CD4-positive, CD25-positive, alpha-beta regulatory T cell (primary cell): ENCODE measurements at places on chromosomes 7 and 10. TPM values are rescaled to one million over a fixed set of nuclear protein-coding genes. Genes with fewer than 3 reads are reported as not detected.

The FGFBP3 gene
- 2.3 TPM for polyA plus RNA-seq

The ARHGAP22 gene
- not detected for polyA plus RNA-seq

The SKIDA1 gene
- polyA plus RNA-seq, result not detected

The TDRD1 gene
- not detected for polyA plus RNA-seq

The RASA4B gene
- polyA plus RNA-seq, result 8.0 TPM

The SRRM3 gene
- not detected for polyA plus RNA-seq

DNA sequence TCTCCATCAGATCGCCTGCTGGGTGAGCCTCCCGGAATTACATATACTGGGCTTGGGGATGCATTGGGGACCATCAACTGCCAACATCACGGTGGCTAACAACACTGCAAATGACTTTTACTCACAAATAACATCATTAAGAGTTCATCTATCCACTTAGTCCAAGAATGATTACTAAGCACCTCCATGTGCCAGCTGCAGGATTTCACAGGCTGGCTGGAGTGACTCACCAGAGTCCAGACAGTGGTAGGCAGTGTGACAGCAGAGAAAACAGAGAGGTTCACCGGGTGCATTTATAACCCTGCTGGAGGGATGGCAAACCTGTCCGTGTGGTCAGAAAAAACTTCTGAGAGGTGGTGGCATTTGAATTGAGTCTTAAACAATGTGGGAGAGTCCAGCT lies 3.2 kb upstream of the IGFBP3 start:
- no peak for DNase-seq

GRCh38 chr7:102389810-102390209 lies 6.4 kb upstream of the PRKRIP1 start:
- DNase-seq, result no peak

DNA sequence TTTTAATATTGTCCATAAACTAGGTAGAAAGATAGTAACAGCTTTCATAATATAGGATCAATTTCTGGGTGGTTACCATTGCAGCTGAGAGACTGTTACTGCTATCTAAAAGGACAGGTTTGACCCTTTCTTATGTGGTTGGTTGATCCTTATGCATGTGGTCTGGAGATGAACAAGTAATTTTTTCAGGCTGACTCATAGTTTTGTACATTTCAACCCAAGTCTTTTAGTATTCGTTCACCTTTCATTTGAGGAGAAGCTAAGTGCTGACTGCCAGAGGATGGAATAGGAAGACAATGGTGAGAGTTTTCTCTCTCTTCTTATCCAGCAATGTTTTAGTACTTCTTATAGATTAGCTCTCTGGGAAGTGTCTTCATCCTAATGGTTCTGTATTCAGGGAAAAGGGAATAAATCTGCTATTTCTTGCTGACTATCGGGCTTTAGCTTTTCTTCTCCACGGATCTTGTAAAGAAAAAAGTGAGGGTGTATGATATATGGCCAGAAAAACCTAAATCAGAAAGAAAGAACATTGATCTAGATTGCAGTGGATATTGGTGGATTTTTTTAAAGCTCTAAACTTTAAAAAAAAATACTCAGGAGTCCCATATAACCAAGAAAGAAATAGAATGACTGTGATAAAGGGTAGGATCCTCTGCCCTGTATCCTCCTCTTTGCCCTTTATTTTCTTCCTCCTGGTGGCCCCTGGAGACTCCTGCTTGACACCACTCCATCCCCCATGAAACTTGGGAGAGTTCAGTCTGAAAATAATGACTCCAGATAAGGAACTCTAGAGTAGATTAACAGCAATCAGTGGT lies 88.0 kb downstream of the CPED1 start:
- DNase-seq, result no peak

DNA sequence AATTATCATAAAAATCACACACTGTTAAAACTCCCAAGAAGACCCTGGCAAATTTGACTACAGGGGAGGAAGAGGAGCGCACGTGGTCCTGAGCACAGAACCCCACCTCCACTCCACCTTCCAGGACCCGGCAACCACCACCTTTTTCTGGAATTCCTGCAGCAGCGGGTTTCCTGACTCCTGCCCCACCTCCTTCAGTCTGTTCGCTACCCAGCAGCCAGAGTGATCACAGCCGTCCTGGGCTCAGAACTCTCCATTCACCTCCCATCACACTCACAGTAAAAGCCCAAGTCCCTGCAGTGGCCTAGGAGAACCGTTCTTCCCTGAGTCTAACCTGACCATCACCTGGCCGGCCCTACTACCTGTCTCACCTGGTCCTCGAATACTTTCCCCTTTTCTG lies 107.4 kb upstream of the FAM204A start:
- DNase-seq, result no peak

DNA sequence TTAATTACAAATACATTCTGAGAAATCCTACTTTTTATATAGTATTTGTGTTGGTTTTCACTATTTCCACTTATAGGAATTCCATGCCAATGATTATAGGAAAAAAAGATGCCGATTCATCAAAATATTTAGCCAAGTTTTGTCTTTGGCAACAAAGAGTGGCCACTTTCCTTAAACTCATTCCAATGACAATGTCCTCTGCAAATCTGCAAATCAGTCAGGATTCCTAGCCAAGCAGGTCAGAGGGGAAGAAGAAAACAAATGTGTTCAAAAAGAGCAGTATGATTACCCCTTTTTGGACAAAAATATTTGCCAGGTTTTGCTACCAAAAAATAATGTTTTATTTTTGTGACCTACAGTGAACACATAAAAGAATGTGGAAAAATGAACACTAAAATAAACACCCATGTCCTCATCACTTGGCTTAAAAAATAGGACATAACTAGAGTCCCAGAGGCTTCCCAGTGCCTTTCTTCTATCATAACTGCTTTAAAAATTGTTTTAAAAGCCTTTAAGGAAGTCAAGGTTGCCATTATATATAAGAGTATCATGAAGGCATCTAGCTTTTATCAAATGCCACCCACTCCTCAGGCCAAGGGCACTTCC lies 125.9 kb downstream of the ADAM12 start:
- DNase-seq, result no peak

DNA sequence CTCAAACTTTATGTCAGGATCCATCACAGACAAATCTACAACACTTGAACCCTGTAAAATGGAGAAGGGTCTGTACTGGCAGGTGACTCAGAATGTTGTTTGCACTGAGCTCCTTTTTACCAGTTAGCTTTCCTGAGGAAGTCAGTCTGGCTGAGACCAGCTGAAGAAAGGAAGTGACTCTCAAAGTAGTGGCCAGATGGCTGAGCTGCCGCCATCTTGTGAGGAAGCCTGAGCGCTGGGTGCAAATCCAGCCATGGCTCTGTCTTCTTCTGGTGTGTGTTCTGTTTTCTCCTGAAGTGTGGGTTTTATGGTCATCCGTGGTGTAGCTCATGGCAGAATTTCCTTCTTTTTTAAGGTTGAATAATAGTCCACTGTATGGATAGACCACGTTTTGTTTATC lies 25.5 kb upstream of the ECHDC3 start:
- no peak for DNase-seq

DNA sequence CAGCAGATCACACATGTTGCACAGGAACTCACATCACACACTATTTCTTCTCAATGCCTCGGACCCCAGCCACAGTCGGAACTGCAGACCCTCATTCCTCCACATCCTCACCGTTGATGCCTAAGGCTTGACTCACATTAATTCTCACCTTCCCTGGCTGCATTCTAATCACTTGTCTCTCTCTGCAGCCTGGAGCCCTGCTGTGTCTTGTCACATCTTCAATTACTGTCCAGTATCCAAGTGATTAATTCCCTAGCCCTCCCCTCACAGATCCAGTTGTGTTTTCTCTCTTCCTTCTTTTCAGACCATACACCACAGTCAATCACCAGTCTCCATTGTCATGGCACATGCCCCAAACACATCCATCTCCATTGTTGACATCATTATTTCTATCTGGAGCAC lies 592.4 kb upstream of the IGFBP3 start:
- no peak for DNase-seq

DNA sequence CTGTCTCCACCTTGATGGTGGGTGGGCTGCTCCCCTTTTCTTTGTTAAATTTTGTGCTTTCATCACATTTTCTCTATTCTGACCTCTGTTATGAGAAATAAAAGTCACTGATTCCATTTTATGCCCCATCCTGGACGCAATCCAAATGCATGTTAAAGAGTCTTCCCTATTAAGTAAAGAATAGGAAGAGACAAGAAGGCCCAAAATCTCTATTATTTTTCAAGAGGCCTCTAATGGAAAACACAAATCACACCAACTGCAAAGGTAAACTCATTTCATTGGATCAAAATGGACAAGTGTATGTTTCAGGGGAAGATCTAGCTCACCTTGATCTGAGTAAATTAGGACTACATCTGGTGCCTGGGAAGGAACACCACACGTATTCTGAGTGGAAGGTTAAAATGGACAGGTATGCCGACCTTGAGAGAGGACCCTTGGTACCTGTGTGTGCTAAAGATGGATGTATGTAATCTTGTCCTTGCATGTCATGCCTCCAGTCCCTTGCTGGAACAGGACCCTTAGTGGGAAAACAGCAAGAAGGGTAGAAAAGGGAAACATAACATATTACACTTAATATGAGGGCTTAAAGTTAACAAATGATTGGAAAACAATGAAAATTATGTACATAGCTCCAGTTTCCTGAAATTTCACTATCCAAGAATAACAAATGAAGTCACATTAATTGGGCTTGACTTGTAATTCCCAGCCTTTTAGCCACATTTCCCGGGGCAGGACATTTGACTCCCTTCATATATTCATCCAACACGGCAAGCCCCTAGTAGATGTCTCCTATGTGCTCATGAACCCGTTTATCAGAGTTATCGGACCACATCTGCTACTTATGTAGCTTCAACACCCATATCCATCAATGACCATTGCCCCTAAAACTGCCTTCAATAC lies 7.6 kb downstream of the IFIT2 start:
- DNase-seq, result no peak

DNA sequence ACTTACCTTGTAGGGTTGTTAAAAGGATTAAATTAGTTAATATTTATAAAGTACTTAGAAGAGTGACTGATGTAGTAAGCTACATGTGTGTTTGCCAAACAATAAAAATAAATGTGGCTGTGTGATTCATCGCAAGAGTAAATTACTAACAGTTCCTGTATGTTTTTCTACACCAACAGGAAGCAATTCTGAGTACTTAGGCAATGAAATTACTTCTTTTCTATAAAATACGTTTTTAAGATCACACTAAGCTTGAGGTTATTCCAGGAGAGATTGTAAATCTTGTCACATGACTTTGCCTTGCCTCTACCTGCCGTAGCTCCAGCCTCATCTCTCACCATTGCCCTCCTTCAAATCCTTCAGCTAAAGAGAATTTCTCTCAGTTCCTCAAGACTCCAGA lies 18.1 kb upstream of the GSTK1 start:
- DNase-seq, result peak; percentile 80

DNA sequence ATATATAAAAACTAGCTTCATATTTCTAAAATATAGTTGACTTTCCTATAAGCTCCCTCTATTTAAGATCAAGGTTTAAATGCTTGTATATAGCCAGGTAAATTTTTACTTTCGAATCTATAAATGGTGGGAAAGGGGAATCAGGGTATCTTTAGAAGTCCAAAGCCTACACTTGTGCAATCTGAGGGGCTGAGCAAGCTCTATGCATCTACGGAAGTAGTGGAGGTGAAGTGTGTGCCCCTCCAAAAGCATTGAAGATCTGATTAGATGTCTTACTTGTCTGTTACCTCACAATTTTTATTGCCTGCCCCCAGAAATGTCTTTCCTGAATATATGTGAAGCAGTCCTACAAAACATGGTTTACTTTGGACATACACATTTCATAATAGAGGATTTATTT lies 1.6 kb downstream of the AKAP9 start:
- no peak for DNase-seq

- no peak for DNase-seq
These were observed 25.2 kb downstream of the FGFR2 start for GRCh38 chr10:121572859-121573537.

DNA sequence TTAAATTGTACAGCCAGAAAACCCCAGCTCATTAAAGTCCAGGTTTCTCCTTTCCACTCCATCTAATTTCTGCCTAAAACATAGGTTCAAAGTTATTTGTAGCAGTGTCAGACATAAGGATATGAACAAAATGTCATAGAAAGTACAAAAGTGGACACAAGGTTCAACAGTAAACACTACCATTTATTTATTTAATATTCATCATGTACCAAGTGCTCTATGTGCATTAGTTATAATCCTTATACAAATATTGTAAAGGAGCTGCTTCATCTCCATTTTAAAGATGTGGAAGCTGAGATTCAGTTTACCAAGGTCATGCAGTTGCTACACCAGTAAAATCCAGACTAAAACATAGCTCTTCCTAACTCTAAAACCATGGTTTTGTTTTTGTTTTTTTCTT lies 52.0 kb upstream of the CDK1 start:
- no peak for DNase-seq

DNA sequence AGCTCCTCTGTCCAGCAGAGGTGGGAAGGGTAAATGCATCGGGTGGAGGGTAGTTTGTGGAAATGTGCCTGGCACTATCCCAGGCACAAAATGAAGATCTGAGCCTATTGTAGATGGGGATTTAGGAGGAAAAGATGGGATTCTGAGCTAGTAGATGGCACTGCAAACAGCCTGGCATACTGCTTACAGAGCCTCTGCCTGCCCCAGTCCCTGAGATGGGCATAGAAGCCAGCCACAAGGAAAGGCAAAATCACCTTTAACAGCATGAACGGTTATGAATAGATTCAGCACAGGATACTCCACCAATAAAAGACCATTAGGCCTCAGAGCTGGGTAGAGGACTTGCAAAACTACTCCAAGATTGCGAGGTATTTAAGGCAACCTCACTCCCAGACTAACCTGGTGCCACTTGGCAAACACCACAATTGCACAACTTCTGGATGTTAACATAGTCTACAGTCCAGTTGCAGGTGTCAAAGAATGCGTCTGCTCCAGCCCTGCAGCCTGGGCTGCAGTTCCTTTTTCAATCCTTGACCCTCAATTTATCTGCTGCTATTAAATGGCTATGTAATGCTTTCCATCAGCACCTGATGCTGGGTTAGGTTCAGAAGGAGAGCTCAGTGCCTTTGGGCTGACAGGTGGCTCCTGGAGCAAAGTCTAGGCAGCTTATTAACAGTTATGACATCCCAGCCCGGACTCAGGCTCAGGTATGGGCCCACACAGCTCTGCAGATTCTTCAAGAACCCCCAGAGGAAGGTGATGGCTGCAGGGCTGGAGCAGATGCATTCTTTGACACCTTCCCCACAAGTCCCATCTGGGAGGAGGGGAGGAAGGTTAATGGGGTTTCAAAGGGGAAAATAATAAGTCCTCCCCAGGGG lies 34.0 kb downstream of the CDHR3 start:
- no peak for DNase-seq

- no peak for DNase-seq
These were observed 82.5 kb upstream of the TMEM72 start for GRCh38 chr10:44828508-44829142.

GRCh38 chr7:96320442-96320841 lies 1.5 kb downstream of the SLC25A13 start:
- DNase-seq, result no peak

DNA sequence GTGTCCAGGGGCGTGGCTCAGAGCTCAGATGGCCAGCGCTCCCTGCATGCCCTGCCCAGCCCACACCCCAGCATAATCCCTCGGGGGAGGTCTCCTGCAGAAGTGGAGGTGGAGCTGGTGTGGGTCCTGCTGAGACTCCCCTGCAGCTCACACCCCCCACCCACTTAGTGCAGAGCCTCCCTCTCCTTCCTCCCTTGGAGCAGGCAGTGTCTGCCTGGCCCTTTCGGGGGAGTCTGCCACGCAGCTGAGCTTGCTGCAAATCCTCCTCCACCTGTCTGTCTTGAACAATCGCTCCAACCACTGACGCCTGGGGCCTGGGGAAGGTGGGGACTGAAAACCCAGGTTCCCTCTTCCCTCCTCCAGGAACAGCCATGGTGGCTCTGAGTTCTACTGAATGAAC lies 219.7 kb upstream of the PPP2R2D start:
- no peak for DNase-seq

GRCh38 chr7:28483908-28484605 lies 71.7 kb downstream of the CREB5 start:
- no peak for DNase-seq
